ENCODE measurements at places on chromosomes 3 and 15. TPM values are rescaled to one million over a fixed set of nuclear protein-coding genes. Genes with fewer than 3 reads are reported as not detected.

Gene BNC1
- 8.7 TPM for total RNA-seq

Gene UTS2B
- total RNA-seq: 0.22 TPM

Gene INKA1
- total RNA-seq: 12.0 TPM

Gene ACAN
- total RNA-seq: not detected

DNA sequence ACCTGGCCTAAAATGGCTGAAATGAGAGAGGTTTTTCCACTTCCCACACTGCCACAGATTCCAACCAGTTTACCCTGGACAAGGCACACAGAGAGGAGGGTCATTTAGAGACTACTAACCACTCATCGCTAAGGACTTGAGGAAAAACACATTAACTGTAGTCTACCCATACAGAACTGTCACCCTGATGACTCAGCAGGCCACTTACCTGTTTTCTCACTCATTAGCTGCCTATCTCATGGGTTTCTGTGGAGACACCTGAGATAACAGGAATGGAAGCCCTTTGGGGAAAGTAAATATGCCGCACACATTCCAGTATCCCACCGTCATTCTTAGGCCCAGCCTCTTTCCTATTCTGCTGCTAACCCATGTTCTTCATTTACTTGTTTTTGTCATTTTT, 50.0 kb downstream of the ABCC5 start:
- H3K36me3 ChIP-seq: peaks cover 17% of the 10 kb centered on the region
- DNase-seq: no peak
- H3K4me1 ChIP-seq: no peaks in the 10 kb centered on the region
- no peak overlapping the region for H3K27ac ChIP-seq
- H3K4me3 ChIP-seq: no peak overlapping the region

DNA sequence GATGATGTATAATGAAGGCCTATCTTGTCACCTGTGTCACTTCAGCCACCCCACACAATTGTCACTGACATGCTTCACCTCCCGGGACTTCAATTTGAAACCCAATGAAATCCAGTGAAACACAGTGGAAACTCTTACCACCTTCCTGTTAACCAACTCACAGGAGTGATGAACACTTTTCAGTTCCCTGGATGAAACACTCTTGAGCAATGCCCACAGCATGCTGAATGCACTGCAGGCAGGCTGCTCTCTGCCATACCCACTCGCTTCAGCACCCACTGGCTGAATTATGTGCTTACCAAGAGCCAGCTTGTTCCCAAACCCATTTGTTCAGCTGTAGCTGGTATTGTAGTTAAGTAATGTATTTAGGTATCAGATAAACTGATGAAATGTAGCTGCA, 47.0 kb downstream of the MAP2K1 start:
- peaks cover 18% of the 10 kb centered on the region for H3K36me3 ChIP-seq
- H3K4me1 ChIP-seq: no peaks in the 10 kb centered on the region
- DNase-seq: peak; percentile 43

DNA sequence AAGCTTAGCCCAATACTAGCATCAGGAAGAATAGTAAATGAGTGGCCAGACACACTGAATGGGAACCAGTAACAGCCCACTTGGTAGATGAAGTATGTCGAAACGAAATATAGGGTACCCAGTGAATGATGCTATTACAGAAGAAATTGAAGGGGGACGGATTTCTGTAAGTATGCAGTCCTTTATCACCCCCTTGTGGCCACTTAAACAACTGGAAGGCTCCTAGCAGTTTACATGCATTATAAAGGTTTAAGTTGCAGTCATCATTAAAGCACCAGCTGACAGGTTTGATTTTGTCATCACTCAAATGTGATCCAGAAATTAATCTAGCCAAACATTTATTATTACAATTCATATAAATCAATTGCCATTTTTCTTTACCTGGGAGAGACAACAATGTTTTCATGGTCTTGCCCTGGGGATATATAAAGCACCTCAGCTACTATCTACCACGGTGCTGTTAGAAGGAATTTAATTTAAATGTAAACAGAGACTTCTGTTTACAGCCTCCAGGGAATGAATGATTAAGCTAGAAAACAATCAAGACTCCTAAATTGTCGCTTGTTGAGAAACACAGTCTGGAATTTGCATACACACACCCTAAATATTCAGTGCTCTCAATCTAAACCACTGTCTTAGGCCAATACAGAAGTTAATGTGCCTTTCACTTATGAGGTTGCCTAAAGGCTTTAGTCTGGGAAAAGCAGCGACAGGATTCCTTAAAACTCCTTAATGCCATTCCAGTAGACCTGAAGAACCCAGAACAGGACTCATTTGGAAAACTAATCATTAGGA, 7.8 kb downstream of the EIF1B start:
- no peak overlapping the region for H3K27ac ChIP-seq
- H3K4me3 ChIP-seq: no peak overlapping the region
- H3K27me3 ChIP-seq: no peaks in the 10 kb centered on the region
- peaks cover 5% of the 10 kb centered on the region for H3K4me1 ChIP-seq

DNA sequence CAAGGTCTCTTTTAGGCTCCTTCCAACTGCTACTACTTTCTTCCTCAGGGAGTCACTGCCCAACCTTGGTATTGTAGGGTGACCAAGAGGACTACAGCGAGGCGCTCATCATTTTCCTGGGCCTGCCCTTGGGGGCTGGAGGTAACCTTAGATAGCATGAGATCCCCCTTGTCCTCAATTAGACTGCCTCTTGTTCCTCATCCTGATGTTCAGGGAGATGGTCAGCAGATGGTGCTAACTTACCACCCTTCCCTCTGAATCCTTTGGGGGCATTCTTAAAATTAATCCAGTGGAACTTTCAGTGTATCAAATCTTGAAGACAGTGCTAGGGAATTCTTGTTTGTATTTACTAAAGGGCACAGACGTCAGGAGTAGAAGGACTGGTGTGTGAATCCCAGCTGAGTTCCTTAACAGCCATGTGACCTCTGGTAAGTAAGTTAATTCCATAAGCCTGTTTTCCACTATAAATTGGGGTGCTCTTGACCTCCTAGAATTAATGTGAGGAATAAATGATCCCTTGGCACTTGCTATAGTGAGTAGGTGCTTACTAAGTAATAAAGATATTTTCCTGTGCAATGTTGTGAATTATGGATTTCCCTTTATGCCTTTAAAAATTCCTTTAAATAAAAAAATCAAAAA, 4.1 kb upstream of the CLPX start:
- H3K4me1 ChIP-seq: no peaks in the 10 kb centered on the region
- H3K4me3 ChIP-seq: no peak overlapping the region
- H3K36me3 ChIP-seq: no peaks in the 10 kb centered on the region

DNA sequence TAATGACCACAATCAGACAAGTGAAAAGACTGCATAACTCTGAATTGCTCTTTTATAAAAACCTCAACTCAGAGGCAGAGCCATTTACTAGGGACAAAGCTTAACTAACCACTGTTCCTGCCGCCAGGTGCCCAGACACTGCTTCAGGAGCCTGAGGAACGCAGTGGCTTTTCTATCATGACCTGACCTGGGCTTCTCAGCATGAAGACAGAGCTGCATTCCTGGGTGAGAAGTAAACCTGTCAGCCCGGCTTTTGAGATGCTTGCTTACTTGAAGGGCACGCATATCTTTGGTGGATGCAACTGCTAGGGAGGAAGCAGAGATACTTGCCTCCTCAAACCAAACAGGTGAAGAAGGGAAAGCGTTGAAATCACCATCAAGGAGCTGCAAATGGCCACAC, 7.9 kb downstream of the LRRC31 start:
- no peaks in the 10 kb centered on the region for H3K36me3 ChIP-seq
- no peaks in the 10 kb centered on the region for H3K27me3 ChIP-seq
- no peak for DNase-seq
- no peaks in the 10 kb centered on the region for H3K4me1 ChIP-seq

GRCh38 chr3:55270976-55271375, 216.1 kb downstream of the WNT5A start:
- no peaks in the 10 kb centered on the region for H3K36me3 ChIP-seq
- DNase-seq: peak; percentile 35
- no peak overlapping the region for H3K27ac ChIP-seq
- H3K27me3 ChIP-seq: no peaks in the 10 kb centered on the region

DNA sequence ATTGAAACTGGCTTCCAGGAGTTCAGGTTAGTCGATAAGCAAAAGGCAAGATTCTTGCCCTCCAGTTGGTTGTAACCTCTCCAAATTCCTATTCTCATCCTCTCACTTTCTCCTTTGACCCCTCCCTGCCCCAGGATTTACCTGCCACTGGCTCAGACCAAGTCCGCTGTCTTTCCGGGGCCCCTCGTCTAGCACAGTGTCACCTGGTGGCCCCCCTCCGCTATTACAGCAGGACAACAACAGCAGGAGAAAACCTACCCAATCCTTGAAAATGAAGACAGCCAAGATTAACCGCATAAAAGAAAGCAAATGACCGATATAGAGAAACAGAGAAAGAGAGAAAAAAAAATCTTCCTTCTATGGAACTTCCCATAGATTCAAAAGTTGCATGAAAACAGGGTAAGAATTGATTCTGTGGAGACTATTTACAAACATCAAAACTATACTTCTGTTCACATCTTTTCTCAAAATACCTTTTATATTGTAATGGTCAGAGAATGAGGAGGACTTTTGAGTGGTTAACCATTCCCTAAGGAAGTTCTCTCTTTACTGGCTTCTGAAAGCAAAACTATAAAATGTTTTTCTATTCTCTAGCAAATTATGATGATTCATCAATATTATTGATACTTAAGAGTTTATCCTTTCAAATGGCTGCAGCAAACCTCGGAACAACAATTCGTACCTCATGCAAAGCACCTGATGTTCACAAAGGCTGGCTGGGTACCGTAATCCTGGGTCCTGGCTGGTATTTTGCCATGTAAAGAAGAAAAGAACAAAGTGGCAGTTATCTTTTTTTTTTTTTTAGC, 10.0 kb upstream of the ST8SIA2 start:
- H3K36me3 ChIP-seq: no peaks in the 10 kb centered on the region
- H3K4me3 ChIP-seq: no peak overlapping the region
- no peak overlapping the region for H3K27ac ChIP-seq
- H3K27me3 ChIP-seq: peaks cover 5% of the 10 kb centered on the region
- peak; percentile 44 for DNase-seq

- no peaks in the 10 kb centered on the region for H3K36me3 ChIP-seq
- DNase-seq: no peak
- no peak overlapping the region for H3K4me3 ChIP-seq
Observed at GRCh38 chr3:105398437-105398836, 31.7 kb downstream of the ALCAM start.

- H3K27ac ChIP-seq: no peak overlapping the region
- H3K4me1 ChIP-seq: no peaks in the 10 kb centered on the region
- H3K27me3 ChIP-seq: no peaks in the 10 kb centered on the region
- DNase-seq: no peak
- no peak overlapping the region for H3K4me3 ChIP-seq
Observed at GRCh38 chr15:36756707-36757106, 177.3 kb downstream of the CDIN1 start.

GRCh38 chr15:42848846-42849245, 71.7 kb downstream of the TTBK2 start:
- no peak overlapping the region for H3K4me3 ChIP-seq
- no peak overlapping the region for H3K27ac ChIP-seq
- no peaks in the 10 kb centered on the region for H3K4me1 ChIP-seq

DNA sequence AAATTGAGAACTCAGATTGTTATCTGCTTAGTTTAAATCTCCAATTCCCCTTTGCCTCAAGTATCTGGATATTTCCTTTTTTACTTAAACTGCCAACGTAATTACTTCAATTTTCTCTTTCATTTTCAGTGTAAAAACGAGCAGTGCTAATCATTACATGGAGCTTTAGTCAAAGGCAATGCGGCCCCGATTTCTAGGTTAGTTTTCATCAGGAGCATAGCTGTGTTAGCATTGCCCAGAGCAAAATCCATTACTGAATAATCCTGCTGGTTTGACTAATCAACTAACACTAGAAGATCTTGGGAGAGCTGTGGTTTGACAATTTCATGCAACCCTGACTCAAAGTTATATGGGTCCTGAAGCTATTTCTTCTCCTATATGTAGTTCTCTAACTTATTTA, 46.2 kb downstream of the ZPLD1 start:
- H3K27ac ChIP-seq: no peak overlapping the region
- no peaks in the 10 kb centered on the region for H3K27me3 ChIP-seq
- no peak overlapping the region for H3K4me3 ChIP-seq
- no peak for DNase-seq
- no peaks in the 10 kb centered on the region for H3K36me3 ChIP-seq

GRCh38 chr3:44236485-44236908, 5.2 kb upstream of the TOPAZ1 start:
- no peak overlapping the region for H3K27ac ChIP-seq
- no peak for DNase-seq
- H3K36me3 ChIP-seq: no peaks in the 10 kb centered on the region
- H3K4me1 ChIP-seq: 0 out of 2 replicates have a peak, but pooled peaks cover 2% of the 10 kb centered on the region
- no peak overlapping the region for H3K4me3 ChIP-seq

- no peak overlapping the region for H3K27ac ChIP-seq
- H3K27me3 ChIP-seq: no peaks in the 10 kb centered on the region
- DNase-seq: no peak
- H3K36me3 ChIP-seq: peaks cover 31% of the 10 kb centered on the region
- no peak overlapping the region for H3K4me3 ChIP-seq
Observed at GRCh38 chr15:50628421-50628820, 58.2 kb downstream of the TRPM7 start.

DNA sequence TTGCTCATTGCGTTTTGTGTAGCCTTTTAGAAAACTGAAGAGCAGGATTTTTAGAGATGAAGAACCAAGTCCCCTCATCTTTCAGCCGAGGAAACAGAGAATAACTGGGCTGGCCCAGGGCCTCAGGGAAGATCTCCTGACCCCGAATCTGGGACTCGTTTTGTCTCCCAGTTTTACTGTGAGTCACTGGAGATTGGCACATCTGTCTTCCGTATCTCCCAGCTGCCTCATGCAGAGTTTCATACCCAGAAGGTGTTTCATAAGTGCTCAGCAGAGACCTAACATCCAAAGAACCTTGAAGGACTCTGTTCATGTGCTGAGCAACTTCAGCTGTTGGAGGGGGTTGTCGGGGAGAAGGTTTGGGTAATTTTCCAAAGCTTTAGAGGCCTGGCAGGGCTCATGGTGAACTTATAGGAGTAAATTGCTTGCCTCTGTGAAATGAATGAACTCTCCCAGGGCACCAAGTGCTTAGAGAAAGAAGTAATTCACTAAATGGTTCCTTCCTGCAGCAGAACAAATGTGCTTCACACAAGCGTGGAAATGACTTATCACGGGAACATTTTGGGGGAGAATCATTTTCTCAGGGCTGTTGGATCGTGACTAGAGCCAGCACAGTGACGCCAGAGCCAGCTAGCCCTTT, 121.4 kb downstream of the FAM43A start:
- H3K4me3 ChIP-seq: peak overlapping the region; percentile 15
- peak; percentile 89 for DNase-seq
- H3K4me1 ChIP-seq: peaks cover 25% of the 10 kb centered on the region
- peak overlapping the region; percentile 64 for H3K27ac ChIP-seq
- H3K36me3 ChIP-seq: no peaks in the 10 kb centered on the region

GRCh38 chr3:46416811-46417510, 9.9 kb downstream of the CCRL2 start:
- H3K27me3 ChIP-seq: peaks cover 12% of the 10 kb centered on the region
- H3K4me1 ChIP-seq: no peaks in the 10 kb centered on the region
- H3K27ac ChIP-seq: no peak overlapping the region
- H3K36me3 ChIP-seq: no peaks in the 10 kb centered on the region

DNA sequence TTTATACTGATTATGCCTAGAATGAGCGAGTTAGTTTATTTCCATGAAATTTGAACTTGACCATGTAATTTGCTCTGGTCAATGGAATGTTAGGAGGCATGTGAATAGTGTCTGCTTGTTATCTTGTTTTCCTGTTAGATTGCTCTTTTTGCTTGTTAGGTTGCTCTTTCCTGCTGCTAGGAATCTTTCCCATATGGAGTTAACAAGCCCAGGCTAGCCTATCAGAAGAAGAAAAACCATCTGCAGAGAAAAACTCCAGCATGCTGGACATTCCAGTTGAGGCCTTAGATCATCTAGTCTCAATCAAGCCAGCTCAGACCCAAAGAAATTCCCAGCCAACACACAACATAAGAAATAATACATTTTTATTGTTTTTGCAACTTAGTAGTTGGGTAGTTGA, 470.2 kb upstream of the AGTR1 start:
- no peak for DNase-seq
- H3K4me1 ChIP-seq: 0 out of 2 replicates have a peak, but pooled peaks cover 9% of the 10 kb centered on the region
- no peak overlapping the region for H3K27ac ChIP-seq
- no peaks in the 10 kb centered on the region for H3K36me3 ChIP-seq
